ENCODE measurements at places on chromosomes 13 and 19.
A peak's percentile ranks its signal among the peaks of the same experiment; 100 is the strongest.

DNA sequence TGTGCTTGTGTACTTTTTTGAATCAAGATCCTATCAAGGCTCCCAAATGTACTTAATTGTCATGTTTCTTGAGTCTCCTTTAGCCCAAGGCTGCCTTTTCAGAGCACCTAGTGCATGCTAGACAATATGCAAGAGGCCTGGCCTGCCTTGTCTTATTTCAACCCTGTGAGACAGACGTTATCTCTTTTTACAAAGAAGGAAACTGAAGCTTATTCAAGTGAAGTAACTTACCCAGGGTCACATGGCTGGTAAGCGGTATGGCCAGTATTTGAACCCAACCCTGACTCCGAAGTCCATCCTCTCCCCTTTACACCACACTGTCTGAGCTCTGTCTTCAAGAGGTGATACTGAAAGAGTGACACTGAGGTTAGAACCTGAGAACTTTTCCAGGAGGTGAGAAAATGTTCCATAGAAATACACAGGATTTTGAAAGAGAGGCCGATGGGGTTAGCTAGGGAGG lies 505.1 kb downstream of the FOXO1 start:
- no peaks in the 10 kb centered on the region for H3K36me3 ChIP-seq
- DNase-seq, result no peak
- H3K4me1 ChIP-seq, result no peaks in the 10 kb centered on the region
- no peaks in the 10 kb centered on the region for H3K27me3 ChIP-seq

DNA sequence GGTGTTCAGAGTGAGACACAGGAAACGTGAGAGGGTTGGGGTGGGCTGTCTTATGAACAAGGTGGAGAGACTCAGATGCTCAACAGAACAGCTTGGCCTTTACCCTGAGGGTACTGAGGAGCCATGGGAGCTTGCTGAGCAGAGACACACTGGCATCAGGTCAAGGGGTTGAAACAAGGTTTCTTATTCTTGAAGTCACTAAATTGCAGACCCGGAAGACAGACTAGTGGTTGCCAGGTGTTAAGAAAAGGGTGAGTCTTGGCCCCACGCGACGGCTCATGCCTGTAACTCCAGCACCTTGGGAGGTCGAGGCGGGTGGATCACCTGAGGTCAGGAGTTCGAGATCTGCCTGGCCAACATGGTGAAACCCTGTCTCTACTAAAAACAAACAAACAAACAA lies 22.4 kb downstream of the CACNG6 start:
- H3K36me3 ChIP-seq, result no peaks in the 10 kb centered on the region
- DNase-seq, result no peak
- peaks cover 79% of the 10 kb centered on the region for H3K27me3 ChIP-seq
- H3K27ac ChIP-seq, result no peak overlapping the region

GRCh38 chr19:778910-779653 lies 18.2 kb upstream of the PTBP1 start:
- no peaks in the 10 kb centered on the region for H3K36me3 ChIP-seq
- H3K4me3 ChIP-seq, result no peak overlapping the region
- peak overlapping the region; percentile 41 for H3K27ac ChIP-seq
- no peak for DNase-seq
- peaks cover 42% of the 10 kb centered on the region for H3K4me1 ChIP-seq

GRCh38 chr13:29782798-29783197 lies 67.6 kb downstream of the UBL3 start:
- no peak overlapping the region for H3K4me3 ChIP-seq
- no peaks in the 10 kb centered on the region for H3K36me3 ChIP-seq
- no peaks in the 10 kb centered on the region for H3K4me1 ChIP-seq
- H3K27me3 ChIP-seq, result no peaks in the 10 kb centered on the region
- no peak for DNase-seq
- no peak overlapping the region for H3K27ac ChIP-seq

GRCh38 chr19:21491146-21491545 lies 14.3 kb upstream of the ZNF429 start:
- H3K27me3 ChIP-seq, result no peaks in the 10 kb centered on the region
- H3K27ac ChIP-seq, result no peak overlapping the region
- no peaks in the 10 kb centered on the region for H3K36me3 ChIP-seq
- no peaks in the 10 kb centered on the region for H3K4me1 ChIP-seq
- no peak for DNase-seq

GRCh38 chr13:110636701-110637201 lies 21.4 kb downstream of the NAXD start:
- H3K27ac ChIP-seq, result no peak overlapping the region
- DNase-seq, result no peak
- H3K4me1 ChIP-seq, result no peaks in the 10 kb centered on the region
- H3K4me3 ChIP-seq, result no peak overlapping the region
- H3K27me3 ChIP-seq, result no peaks in the 10 kb centered on the region
- peaks cover 3% of the 10 kb centered on the region for H3K36me3 ChIP-seq

- H3K27ac ChIP-seq, result no peak overlapping the region
- H3K27me3 ChIP-seq, result no peaks in the 10 kb centered on the region
- no peak for DNase-seq
- no peak overlapping the region for H3K4me3 ChIP-seq
Measured at GRCh38 chr13:58999851-59000250, 1163.9 kb downstream of the DIAPH3 start.

- no peak overlapping the region for H3K4me3 ChIP-seq
- H3K4me1 ChIP-seq, result peaks cover 3% of the 10 kb centered on the region
- peak; percentile 82 for DNase-seq
- H3K27ac ChIP-seq, result no peak overlapping the region
Measured at GRCh38 chr19:41373993-41374392, 2.3 kb upstream of the TMEM91 start.

DNA sequence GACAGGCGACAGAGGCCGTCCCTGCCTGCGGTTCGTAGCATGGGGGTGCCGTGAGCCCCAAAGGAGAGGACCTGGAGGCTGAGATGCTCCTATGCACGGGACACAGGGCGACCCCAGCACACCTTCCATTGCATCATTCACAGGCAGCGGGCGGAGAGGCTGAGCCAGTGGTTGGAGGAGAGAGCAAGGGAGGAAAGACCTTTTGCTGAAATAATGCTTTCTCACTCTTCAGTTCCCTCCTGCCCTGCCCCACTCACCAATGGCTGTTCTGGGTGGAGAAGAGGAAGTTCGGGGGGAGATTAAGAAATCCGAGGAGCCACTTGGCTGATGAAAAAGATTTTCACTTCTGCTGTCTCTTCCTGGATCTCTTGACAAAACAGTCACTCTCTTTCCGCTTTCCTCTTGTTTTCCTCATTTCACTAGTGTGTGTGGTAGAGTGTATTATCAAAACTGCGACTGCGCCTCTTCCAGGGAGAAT lies at the start of gene NLRP12:
Gene NLRP12, minus strand, starts transcription at position 181 of the 478 bp plus-strand sequence. Its CDS starts 140 bp downstream, at position 41.
- no peaks in the 10 kb centered on the region for H3K36me3 ChIP-seq
- no peaks in the 10 kb centered on the region for H3K27me3 ChIP-seq
- no peak for DNase-seq
- no peak within 1 kb of the TSS for H3K27ac ChIP-seq
- H3K4me1 ChIP-seq, result peaks cover 34% of the 10 kb centered on the region

- no peak overlapping the region for H3K27ac ChIP-seq
- no peaks in the 10 kb centered on the region for H3K36me3 ChIP-seq
Measured at GRCh38 chr19:14048443-14049153, 13.3 kb downstream of the PALM3 start.

- H3K27ac ChIP-seq, result no peak overlapping the region
- no peaks in the 10 kb centered on the region for H3K27me3 ChIP-seq
- no peak for DNase-seq
Measured at GRCh38 chr13:109547942-109548341, 238.4 kb downstream of the IRS2 start.

DNA sequence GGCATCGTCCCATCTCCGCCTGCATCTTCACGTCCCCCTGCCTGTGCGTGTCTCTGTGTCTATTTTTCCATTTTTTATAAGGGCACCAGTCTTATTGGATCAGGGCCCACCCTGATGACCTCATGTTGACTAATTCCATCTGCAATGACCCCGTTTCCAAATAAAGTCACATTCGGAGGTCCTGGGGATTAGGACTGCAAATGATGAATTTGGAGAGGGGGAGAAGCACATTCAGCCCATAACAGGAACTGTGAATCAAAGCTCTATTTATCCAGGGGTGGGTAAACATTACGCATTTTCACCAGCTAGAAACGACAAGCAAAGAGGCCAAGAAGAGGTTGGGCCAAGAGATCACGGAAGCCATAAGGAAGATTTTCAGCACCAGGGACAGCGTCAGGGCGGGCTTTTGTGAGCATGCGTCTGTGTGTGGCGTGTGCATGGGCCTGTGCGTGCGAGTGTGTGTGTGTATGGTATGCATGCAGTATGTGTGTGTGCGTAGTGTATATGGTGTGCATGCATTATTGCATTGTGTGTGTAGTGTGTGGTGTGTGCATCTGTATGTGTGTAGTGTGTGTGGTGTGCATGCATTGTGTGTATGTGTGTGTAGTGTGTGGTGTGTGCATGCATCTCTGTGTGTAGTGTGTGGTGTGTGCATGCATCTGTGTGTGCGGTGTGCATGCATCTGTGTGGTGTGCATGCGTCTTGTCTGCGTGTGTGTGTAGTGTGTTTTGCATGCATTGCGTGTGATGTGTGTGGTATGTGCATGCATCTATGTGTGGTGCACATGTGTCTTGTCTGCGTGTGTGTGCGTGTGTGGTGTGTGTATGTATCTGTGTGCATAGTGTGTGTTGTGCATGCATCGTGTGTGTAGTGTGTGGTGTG lies 19.6 kb downstream of the CELF5 start:
- H3K4me3 ChIP-seq, result no peak overlapping the region
- no peak for DNase-seq
- no peaks in the 10 kb centered on the region for H3K36me3 ChIP-seq
- no peaks in the 10 kb centered on the region for H3K4me1 ChIP-seq
- no peak overlapping the region for H3K27ac ChIP-seq

DNA sequence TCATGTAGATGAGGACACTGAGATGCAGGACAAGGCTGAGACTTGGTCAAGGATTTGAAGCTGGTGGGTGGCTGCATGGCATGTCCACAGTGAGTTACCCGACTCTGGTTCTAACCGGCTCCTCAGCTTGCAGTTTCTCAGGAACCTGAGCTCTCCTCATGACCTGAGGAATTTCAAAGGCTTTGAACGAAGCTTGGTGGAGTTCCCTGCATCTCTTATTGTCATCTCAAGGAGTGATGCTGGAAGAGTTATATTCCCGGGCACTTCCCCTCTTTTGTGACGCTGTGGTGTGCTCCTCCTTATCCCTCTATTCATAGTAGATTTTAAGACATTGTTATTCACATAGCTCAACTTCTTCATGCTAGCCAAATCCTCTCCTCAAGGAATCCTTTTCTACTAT lies 500.1 kb upstream of the HTR2A start:
- H3K36me3 ChIP-seq, result no peaks in the 10 kb centered on the region
- DNase-seq, result no peak
- no peaks in the 10 kb centered on the region for H3K27me3 ChIP-seq
- H3K4me3 ChIP-seq, result no peak overlapping the region

- H3K27me3 ChIP-seq, result peaks cover 19% of the 10 kb centered on the region
- no peaks in the 10 kb centered on the region for H3K4me1 ChIP-seq
- H3K4me3 ChIP-seq, result no peak overlapping the region
- no peaks in the 10 kb centered on the region for H3K36me3 ChIP-seq
- DNase-seq, result no peak
- no peak overlapping the region for H3K27ac ChIP-seq
Measured at GRCh38 chr13:101152184-101152583, 264.1 kb downstream of the NALCN start.

GRCh38 chr19:10568062-10568825 lies 535 bp downstream of the CDKN2D start:
- H3K36me3 ChIP-seq, result no peaks in the 10 kb centered on the region
- DNase-seq, result no peak
- H3K27ac ChIP-seq, result peak overlapping the region; percentile 59

GRCh38 chr13:94550062-94550738 lies 45.8 kb downstream of the TGDS start:
- H3K36me3 ChIP-seq, result no peaks in the 10 kb centered on the region
- DNase-seq, result no peak
- peak overlapping the region; percentile 94 for H3K27ac ChIP-seq
- peaks cover 17% of the 10 kb centered on the region for H3K4me1 ChIP-seq

GRCh38 chr13:72384186-72384823 lies 343.1 kb downstream of the MZT1 start:
- DNase-seq, result peak; percentile 1
- no peaks in the 10 kb centered on the region for H3K36me3 ChIP-seq
- no peaks in the 10 kb centered on the region for H3K27me3 ChIP-seq
- H3K4me1 ChIP-seq, result peaks cover 4% of the 10 kb centered on the region
- no peak overlapping the region for H3K27ac ChIP-seq
- H3K4me3 ChIP-seq, result no peak overlapping the region

DNA sequence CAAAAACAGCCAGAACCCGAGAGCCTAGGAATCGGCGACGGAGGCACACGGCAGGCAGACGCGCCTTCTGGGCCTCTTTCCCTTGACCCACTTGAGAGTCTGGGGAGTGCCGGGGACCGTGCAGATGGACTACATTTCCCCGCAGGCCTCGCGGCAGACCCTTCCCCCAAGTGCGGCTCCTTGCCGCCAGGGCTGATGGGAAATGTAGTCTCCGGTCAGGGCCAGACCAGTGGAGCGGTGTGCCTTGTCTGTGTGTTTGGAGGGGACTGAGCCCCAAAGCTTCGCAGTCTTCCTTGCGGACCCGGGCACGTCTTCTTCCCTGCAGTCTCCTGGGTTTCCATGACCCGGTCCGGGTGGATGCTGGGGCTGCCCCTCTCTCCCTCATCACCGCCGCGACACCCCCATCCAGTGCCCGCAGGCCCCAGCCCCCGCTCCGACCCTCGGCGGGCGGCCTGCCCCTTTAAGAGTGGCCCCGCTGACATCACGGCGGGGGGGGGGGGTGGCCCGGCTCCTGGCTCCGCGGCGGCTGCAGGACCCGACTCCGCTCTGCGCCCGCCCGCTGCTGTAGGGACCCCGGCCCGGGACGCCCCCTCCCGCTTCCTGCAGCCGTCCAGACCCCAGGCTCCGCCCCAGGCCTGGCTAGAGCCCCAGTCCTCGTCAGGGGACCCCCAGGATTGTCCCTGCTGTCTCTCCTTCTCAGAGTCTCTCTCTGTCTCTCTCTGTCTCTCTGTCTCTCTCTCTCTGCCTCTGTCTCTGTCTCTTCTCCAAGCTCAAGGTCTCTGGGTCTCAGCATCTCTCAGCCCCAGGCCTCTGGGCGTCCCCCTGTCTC lies 758 bp upstream of the CACNG7 start:
- peaks cover 48% of the 10 kb centered on the region for H3K27me3 ChIP-seq
- no peaks in the 10 kb centered on the region for H3K36me3 ChIP-seq
- no peak overlapping the region for H3K27ac ChIP-seq
- H3K4me3 ChIP-seq, result no peak overlapping the region
- DNase-seq, result no peak

GRCh38 chr19:6767357-6768235 lies at the start of gene SH2D3A:
Gene SH2D3A (minus strand): TSS chr19:6767435. CDS start chr19:6763748, 3,687 bp downstream.
- H3K4me1 ChIP-seq, result peaks cover 10% of the 10 kb centered on the region
- H3K4me3 ChIP-seq, result peak within 1 kb of the TSS; percentile 51
- H3K27ac ChIP-seq, result peak within 1 kb of the TSS; percentile 86
- peaks cover 29% of the 10 kb centered on the region for H3K27me3 ChIP-seq

DNA sequence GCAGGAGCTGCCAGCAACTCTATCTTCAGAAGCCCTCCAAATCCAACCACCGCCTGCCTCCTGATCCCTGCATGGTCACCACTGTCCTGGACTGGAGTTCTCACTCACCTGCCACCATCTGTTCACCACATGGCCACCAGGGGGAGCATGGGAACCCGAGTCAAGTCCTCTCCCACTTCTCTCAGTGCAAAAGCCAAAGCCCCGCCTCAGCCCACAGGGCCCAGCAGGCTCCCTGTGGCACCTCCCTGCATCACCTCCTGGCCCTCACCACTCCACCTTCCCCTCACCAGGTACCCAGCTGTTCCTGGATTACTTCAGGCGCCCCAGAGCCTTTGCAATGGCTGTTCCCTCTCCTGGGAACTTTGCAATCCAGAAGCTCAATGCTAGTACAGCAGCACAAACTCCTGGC lies 5.3 kb downstream of the DHPS start:
- peak; percentile 75 for DNase-seq
- H3K4me1 ChIP-seq, result no peaks in the 10 kb centered on the region
- no peaks in the 10 kb centered on the region for H3K27me3 ChIP-seq
- H3K4me3 ChIP-seq, result no peak overlapping the region
